SHP77 treated with DMSO at 0.1 percent for 48 hours (cell line): ENCODE measurements at places on chromosomes 1 and 21.

- DNase-seq = no peak
Observed at GRCh38 chr1:47767741-47768100, 229.5 kb downstream of the TRABD2B start.

DNA sequence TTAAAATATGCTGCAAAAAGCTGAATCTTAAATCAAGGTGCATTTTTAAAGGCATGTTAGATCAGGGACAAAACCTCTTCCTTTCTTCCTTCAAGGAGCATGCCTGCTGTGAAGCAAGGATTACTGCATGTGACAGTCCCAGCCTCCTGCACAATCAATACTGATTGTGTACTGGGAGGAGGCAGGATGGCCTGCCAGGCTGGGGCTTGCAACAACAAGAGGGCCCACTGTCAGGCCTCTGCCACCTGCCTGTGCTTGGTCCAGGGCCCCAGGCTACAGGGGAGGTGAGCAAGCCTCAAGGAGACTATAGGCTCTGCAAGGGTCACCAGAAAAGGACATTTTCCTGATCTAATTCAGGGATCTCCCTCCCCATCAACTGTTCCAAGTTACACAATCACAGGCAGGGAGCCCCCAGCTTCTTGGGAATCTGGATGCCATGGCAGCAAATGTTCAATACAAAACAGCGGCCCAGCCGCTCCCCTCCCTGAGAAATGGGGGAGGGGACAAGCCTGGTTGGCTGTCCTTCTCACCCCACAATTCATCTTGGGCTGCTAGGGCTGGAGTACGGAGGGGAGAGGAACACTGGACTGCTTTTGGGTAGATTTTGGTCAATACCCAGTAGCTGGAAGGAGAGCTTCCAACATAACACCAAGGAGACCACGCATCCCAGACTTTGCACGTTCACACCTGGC lies 76.7 kb downstream of the SSBP3 start:
- no peak for DNase-seq

GRCh38 chr1:246607462-246607861 lies 41.2 kb downstream of the CNST start:
- DNase-seq = peak; percentile 69

GRCh38 chr1:178581351-178582303 lies 68.7 kb downstream of the TEX35 start:
- DNase-seq = no peak

GRCh38 chr1:77825131-77825709 lies 45.8 kb downstream of the MIGA1 start:
- peak; percentile 70 for DNase-seq

DNA sequence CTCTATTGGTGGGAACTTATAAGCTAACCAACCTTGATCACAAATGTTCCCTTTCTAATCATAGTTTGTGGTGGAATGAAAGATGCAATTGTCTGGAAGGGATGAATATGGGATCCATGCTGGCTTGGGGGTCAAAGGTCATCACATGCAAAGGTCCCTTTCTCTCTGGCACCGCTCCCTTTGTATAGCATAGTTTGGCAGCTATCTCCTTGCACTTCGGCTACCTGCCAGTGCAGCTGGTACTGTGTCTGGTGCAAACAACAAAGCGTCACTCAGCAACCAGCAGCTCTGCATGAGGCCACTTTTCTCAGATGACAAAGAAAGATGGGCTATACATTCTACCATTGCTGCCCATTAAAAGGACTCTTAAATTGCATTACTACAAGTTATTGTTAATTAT lies 188.2 kb upstream of the NFIA start:
- DNase-seq = peak; percentile 18

GRCh38 chr1:87151500-87152421 lies 176.9 kb upstream of the LMO4 start:
- no peak for DNase-seq

GRCh38 chr1:27966402-27967105 lies 6.8 kb downstream of the XKR8 start:
- no peak for DNase-seq

DNA sequence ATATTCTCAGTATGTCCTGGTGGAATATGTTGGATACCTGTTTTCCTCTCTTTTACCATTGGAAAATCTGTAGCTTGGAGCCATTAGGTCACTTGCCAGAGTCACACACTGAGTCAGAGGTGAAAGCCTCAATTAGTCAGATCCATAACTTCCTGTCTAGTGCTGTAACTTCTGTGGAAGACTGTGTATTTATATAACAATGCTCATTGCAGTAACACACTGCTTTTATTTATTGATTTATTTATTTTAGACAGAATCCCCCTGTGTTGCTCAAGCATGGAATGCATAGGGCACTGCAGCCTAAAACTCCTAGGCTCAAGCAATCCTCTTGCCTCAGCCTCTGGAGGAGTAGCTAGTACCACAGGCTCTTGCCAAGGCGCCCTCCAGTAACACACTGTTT lies 1.3 kb upstream of the DOCK7 start:
- DNase-seq = no peak

GRCh38 chr1:193356249-193356648 lies 169.8 kb upstream of the B3GALT2 start:
- DNase-seq = no peak

- no peak for DNase-seq
Observed at GRCh38 chr1:34781071-34781843, at the start of gene GJB3. Gene GJB3 (plus strand): TSS chr1:34781214. CDS start chr1:34784763, 3,549 bp downstream.

DNA sequence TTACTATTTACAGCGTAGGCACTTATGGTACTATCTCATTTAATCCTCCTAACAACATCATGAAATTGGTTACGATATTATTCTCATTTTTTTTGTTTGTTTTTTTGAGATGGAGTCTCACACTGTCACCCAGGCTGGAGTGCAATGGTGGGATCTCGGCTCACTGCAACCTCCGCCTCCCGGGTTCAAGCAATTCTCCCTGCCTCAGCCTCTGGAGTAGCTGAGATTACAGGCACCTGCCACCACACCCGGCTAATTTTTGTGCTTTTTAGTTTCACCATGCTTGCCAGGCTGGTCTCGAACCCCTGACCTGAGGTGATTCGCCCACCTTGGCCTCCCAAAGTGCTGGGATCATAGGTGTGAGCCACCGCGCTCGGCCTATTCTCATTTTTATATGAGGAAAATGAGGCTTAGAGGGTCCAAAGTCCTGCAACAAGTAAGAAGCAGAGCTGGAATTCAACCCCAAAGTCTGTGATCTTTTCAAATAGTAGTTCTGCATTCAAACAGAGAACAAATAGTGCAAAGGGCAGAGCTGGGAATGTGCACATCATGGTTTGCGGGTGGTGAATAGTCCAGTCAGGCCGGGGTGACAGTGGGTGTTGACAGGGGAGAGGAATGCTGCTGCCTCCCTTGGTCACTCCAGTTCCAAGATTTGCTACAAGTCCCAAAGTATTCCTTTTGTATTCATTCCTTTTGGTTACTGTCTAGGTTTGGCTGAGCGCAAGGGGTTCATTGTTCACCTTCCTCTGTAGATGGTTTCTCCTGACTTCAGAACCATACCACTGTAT lies 4.6 kb downstream of the PRUNE1 start:
- DNase-seq = no peak

GRCh38 chr1:94231746-94232145 lies 5.6 kb downstream of the ARHGAP29 start:
- no peak for DNase-seq

- DNase-seq = peak; percentile 71
Observed at GRCh38 chr21:22993822-22994574, 1995.8 kb downstream of the NCAM2 start.

- no peak for DNase-seq
Observed at GRCh38 chr1:219298571-219299148, 125.0 kb downstream of the LYPLAL1 start.

DNA sequence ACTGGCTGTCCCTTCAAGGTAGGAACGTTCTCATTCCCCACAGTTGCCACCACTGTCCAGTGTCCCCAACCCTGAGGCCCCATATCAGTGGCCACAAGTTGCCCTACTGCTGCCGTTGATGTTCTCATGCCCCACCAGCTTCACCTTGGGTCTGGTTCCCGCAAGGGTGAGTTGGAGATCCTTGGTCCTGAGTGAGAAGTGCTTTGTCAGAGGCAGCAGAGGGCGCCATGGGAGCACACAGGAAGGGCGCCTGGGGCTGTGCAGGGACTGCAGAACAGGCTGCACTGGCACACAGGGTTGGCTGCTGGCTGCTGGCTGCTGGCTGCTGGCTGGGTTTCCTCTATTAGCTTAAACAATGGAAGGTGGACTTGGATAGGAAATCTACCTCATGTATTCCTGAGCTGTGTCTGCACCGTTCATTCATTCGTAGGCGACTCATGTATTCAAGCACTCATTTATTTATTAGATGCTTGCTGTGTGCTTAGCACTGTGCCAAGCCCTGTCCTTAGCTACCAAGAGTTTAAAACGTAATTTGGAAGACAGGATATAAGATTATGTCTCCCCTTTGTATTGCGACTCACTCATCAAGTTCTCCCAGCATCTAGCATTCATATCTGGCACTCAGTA lies 2.1 kb upstream of the S100A9 start:
- DNase-seq = peak; percentile 74

DNA sequence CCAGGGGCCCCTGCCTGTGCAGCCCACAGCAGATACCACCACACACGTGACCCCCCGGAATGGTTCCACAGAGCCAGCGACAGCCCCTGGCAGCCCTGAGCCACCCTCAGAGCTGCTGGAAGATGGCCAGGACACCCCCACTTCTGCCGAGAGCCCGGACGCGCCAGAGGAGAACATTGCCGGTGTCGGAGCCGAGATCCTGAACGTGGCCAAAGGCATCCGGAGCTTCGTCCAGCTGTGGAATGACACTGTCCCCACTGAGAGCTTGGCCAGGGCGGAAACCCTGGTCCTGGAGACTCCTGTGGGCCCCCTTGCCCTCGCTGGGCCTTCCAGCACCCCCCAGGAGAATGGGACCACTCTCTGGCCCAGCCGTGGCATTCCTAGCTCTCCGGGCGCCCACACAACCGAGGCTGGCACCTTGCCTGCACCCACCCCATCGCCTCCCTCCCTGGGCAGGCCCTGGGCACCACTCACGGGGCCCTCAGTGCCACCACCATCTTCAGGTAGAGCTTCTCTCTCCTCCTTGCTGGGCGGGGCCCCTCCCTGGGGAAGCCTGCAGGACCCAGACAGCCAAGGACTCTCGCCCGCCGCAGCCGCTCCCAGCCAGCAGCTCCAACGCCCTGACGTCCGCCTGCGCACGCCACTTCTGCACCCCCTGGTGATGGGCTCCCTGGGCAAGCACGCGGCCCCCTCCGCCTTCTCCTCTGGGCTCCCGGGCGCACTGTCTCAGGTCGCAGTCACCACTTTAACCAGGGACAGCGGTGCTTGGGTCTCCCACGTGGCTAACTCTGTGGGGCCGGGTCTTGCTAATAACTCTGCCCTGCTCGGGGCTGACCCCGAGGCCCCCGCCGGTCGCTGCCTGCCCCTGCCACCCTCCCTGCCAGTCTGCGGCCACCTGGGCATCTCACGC lies 51.0 kb downstream of the COL18A1 start:
- no peak for DNase-seq

DNA sequence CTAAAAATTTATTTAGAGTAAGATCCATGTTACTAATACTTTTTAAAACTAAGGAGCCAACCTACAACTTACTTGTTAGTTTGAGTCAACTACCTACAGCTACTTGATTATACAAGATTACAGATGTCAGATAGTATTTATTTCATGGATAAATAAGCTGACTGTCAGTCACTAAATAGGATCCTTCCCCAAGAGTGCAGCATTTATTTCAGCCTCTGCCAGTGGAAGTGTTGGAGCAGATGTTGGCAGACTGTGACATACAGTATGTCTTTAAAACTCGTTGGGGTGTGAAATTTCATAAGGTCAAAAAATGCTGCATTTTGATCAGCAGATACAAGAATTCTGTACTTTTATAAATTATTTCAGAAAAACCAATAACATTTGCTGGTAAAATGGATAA lies 156.2 kb downstream of the AKT3 start:
- no peak for DNase-seq

DNA sequence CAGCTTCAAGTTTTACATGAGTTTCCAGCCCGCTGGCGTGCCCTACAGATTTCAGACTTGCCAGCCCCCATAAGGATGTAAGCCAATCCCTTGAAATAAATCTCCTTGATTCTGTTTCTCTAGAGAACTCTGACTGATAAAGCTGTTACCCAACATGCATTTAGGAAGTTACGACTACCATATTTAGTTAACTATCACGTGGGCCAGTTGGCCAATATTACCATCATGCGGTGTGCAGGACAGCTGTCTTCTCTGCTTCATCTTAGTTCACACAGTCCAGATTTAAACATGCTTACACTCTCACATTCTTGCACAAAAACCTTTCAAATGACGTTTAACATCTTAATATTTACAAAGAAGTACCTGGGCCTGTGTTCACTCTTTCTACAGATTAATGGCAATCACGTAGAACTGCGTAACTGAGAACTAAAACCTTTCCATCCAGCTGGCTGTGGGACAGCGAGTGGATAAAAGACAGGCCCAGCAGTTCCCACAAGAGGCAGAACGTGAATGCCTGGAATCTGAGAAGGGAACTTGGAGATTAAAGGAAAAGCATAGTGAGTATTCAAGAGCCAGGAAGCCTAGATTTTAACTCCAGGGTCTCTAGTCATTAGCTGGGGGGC lies 20.8 kb downstream of the FAM177B start:
- DNase-seq = no peak

DNA sequence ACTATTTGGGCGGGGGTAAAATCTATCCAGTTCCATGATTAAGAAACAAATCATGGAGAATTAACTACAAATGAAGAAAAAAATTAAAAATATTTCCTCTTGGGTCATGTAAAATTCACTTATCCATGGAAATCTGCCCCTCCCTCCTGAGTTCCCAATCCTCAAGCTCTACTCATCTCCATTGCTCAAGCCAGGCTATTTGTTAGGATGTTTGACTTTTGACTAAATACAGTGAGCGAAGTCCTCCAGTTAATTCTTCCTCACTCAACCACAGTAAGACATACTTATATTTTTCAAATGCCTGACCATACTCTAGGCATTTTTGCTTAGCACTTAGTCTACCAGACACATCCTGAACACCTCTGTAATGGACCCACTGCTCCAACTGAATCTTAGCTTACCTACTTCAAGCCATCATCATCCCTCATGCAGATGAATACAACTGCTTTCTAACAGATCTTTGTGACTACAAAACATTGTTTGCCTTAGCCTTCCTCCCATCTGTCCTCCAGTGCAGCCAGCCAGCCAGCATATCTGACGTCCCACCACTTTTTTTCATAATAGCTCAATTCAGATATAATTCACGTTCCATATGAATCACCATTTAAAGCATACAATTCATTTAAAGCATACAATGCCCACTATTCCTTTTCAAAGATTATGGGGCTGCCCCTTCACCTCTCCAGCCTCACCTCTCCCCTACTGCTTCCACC lies 154.2 kb downstream of the RERE start:
- DNase-seq = no peak

- no peak for DNase-seq
Observed at GRCh38 chr21:34540206-34540605, 28.2 kb upstream of the KCNE1 start.

GRCh38 chr1:71706029-71706671 lies 576.2 kb downstream of the NEGR1 start:
- DNase-seq = no peak
